Hematopoietic multipotent progenitor cell treated with erythropoietin and hydrocortisone succinate and interleukin-3 and kit ligand, for 6 days (in vitro differentiated cells): ENCODE measurements at places on chromosomes 1 and 21.

GRCh38 chr1:155305881-155306391, 2.7 kb upstream of the FDPS start:
- no peak for DNase-seq

DNA sequence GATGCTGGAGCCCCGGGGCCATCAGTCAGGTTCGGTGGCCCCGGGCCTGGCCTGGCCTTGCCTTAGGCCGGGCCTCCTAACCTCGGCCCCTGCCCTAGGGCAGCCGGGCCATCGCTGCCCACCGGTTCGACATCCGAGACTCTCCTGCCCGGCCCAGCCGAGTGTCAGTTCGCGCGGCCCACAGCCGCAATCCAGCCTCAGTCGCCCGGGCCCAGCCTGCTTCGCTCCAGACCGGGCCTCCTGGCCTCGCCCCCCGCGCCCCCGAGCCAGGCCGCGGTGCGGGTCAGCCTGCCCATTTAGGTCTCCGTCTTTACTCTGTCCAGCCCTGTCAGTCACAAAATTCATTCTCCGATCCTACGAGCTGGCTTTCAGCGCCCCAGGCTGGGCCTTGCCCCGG, 777 bp downstream of the LRRC41 start:
- peak; percentile 36 for DNase-seq

GRCh38 chr1:53478502-53478818, 19.3 kb downstream of the DMRTB1 start:
- no peak for DNase-seq

GRCh38 chr1:207155028-207155427, 51.0 kb downstream of the C4BPA start:
- no peak for DNase-seq

DNA sequence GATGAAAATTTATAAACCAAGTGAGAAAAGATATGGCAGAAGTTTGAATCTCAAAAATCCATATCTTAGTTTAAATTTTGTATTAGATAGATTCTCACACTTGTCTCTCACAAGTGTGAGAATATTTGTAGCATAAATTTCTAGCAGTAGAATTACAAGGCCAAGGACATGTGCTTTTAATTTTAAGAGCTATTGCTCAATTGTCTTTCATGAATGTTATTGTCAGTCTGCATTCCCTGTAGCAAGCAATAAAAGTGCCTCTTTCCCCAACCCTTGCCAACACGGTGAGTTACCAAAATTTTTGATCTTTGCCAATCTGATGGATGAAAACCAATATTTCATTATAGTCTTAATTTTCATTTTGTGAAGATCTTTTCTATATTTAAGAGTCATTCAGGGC, 64.0 kb downstream of the CTH start:
- no peak for DNase-seq

GRCh38 chr1:208654241-208654640, 410.1 kb upstream of the PLXNA2 start:
- DNase-seq: peak; percentile 45

- DNase-seq: peak; percentile 60
Observed at GRCh38 chr1:157691285-157691920, 9.2 kb downstream of the FCRL3 start.

DNA sequence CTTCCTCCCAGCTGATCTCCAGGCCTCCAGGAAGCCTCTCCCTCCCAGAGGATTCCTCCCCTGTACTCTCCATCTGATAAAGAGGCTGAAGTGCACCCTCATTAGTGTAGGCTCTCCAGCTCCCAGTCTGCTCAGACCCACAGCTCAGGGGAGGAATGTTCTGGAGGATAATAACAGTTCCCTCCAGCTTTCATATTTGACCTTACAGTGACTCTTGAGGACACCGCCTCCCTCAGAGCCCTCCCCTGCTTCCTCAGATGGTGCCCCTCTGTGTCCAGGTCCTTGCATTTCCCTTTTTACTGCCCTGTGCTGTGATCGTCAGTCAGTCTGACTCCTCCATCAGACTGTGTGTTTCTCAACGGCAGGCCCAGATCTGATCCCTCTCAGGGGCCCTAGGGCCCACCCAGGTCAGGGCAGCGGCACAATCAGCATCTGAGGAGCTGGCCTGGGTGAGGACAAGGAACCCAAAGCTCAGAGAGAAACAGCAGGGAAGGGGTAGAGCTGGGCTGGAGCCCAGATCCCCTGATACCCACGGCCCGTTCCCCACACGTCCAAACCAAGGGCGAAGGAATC, 1.1 kb upstream of the SHISAL2A start:
- no peak for DNase-seq

DNA sequence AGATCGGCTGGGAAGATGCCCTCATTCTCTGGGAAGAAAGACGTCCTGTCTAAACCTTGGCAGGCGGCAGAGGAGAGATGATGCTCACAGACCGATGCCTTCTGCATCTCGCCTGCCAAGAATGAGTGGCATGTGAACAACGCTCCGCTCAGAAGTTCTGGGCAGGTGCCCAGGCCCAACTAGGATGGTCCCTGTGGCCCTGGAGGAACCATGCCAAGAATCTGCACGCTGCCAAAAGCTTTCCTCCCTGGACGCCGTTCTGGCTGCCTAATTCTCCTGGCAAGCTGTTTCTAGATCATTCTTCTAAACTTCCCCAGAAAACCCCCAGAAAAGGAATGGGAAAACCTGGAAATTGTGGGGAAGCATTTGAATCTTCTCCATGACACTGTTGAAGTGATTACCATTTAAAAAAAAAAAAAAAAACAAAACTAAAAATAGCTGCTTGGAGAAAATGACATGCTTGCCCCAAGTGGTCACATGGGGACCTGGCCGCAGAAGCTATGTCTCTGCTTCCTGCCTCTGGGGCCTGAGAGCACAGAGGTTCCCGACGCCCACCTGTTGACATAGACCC, 440.9 kb downstream of the PRDM2 start:
- no peak for DNase-seq

DNA sequence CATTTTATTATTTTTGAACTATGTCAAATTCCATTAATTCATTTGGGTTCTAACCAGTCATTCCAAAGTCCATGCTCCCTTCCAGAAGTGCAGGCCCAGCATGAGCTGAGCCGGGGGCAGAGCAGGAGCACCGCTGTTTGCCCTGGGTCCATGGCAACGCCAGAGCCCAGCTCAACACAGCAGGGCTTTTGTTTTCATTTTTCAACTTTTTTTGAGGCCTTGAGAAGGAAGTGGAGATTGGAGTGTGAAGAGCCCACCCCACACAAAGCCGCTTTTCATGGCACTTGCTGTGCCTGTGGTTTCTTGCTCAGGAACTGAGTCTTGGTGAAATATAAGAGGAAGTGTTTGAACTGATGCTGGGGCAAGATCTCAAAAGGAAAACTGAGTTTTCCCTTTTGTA, 13.2 kb upstream of the PRMT2 start:
- peak; percentile 73 for DNase-seq

DNA sequence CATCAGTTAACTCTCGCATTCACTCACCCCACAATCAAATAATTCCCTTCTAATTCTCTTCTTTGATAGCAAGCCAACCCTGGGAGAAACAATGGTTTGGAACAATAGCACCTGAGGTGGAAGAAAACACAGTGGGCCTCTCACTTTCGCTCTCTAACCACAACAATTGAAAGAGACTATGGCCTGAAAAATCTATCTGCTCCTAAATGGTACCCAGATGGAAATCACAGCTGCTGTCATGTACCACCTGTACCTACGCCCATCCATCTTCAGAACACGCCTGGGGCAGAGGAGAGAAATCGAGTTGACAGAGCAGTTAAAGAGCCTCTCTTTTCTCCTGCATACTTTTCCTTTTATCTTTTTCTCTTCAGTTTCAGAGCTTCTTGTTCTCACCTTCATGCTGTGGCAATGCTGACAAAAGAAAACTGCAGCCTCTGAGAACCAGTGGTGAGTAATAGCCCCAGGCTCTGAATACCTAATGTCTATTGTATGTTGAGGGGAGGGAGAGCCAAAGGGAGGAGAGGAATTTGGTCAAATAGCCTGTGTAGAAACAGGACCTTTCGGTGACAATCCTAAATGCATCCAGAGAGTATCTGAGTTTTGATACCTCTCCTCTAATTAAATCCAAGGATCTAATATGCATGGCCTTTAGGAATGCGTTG, 57.7 kb downstream of the ZC3H11B start:
- DNase-seq: no peak

GRCh38 chr1:203129501-203130231, 2.1 kb downstream of the ADORA1 start:
- DNase-seq: no peak

GRCh38 chr21:35511696-35512162, 462.6 kb upstream of the RUNX1 start:
- DNase-seq: no peak

- no peak for DNase-seq
Observed at GRCh38 chr1:145889722-145890121, 4.1 kb upstream of the ANKRD35 start.

DNA sequence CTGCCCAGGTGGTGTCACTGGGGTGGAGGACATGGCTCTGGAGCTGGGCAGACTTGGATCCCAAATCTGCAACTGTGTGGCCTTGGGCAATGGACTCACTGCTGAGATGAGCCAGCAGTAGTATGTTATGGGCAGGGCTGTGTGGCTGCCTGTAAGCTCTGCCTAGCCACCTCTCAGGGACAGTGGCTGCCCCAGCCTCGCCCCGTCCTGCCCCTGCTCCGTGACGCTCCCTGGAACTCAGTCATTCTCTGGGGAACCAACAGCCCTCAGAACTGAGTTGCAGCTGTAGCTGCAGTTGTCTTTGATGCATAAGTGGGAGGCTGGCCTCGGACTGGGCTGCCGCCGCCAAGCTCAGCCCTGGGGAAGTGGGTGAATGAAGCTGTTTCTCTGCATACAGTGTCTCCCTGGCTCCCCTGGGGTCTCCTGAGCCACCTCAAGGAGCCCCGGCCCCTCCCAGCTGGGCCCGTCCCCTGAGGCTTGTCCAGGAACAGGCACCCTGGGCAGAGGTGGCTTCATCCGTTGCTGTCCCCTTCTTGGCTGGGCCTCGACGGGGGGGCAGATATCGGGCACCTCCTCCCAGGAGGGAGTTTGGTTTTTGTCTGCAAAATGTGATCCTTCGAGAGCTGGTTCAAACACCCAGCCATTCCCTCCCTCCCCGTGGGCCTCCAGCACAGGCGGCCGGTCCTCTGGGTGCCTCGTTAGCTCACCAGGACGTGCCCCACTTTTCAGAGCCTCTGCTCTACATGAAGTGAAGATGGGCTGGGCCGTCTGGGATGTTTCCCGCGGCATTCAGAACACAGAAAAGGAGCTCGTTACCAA, 26.2 kb upstream of the PLCH2 start:
- no peak for DNase-seq

DNA sequence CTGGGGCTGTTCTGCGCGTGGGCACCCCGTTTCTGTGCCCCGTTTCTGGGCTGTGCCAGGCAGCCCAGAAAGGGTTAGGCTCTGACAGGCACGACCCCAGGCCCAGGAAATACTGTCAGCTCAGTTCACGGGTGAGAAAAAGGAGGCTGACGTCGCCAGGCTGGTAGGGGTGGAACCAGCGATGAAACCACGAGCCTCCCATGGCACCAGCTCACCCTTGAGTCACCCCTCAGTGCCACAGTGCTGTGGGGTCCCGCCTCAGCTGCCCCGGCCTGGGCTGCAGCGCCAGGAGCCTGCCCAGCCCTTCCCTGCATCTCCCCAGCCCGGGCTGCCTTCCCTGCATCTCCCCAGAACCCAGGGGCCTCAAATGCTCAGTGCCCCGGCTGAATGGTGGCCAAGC, 11.5 kb downstream of the MEGF6 start:
- no peak for DNase-seq

- no peak for DNase-seq
Observed at GRCh38 chr21:29647353-29647781, 292.4 kb downstream of the GRIK1 start.

DNA sequence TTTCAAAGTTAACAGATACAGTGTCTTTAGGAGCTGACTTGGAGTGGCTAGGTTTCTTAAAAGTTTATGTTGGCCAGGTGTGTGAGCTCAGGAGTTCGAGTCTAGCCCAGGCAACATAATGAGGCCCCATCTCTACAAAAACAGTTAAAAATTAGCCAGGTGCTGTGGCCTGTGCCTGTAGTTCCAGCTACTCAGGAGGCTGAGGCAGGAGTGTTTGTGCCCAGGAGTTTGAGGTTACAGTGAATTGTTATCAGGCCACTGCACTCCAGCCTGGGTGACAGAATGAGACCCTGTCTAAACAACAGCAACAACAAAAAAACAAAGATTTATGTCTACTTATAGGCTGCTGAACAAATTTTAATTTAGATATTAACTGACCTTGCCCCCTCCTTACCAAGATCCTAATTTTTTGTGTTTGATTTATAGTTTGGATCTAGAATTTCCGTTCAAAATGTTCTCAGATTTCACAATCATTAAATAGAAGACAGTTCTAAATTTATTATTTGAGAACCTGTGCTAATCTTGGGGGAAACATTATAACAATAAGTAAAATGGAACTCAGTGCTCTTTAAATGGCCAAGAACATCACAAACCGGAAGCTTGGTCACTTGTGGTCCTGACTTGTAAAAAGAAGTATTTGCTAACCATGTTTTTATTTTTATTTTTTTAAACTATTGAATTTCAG, 67.8 kb downstream of the POU2F1 start:
- peak; percentile 55 for DNase-seq
